ENCODE measurements at places on chromosomes 16 and 17.
A peak's percentile ranks its signal among the peaks of the same experiment; 100 is the strongest.

DNA sequence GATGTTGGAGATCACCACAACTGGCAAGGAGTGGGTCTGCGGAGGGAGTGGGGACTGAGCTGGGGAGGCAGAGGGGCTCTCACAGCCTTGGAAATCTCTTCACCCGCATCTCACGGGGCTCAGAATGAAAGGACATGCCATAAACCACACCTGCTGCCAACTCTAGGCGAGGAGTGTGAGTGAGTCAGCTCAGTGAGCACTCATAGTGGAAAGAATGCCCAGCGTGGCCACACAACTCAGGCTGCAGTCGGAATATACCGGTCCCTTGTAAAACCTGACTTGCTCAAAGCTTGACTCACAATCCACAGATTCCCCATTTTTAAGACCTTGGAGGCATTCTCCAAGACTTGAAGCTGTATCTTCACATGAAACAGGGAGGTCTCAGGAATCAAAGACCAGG is 36.7 kb downstream of the STAT5A start:
- no peak for DNase-seq

DNA sequence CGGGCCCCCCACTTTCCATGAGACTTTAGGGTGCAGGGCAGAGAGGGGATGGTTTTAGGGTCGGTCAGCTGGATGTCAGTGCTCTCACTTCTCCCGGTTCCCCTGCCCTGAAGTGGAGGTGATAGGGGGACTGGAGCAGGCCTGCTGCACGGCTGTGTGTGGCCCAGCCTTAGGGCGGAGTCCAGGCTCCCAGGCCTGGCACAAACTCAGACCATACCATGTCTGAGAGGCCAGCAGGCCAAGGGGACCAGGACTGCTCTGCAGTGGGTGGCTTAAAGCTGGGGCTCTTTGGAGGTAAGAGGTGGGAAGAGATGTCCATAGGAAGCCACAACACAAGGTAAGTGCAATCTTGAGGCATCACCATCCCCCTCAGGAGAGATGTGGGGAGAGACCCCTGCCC is 8.3 kb downstream of the TFAP4 start:
- DNase-seq = no peak

DNA sequence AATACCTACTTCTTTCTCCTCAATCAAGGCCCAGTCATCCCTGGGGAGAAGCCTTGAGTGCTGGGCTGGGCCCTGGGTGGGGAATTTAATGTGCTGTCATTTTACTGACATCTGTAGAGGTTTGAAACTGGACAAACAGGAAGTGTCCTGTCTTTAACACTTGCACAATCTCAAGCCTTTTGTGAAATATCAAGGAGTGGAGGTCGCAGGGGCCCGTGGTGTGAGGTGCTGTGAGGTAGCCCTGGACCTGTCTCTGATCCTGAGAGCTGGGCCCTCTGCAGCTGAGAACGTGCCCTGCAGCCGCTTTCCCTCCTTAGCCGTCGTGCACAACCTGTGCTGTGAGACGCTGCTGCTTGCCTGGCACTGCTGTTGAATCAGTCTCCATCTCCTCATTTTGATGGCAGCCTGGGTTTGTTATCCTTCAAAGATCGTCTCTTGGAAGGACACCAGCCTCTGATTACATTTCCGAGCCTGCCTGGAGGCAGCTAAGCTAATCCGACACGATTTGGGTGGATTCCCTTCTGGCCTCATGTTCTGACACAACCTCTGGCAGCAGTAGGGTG is 29.9 kb downstream of the SMARCE1 start:
- no peak for DNase-seq

- no peak for DNase-seq
These were observed 62.4 kb upstream of the FA2H start for GRCh38 chr16:74837056-74837455.

- DNase-seq = no peak
These were observed 139.8 kb upstream of the TOM1L1 start for GRCh38 chr17:54760836-54761235.

- DNase-seq = no peak
These were observed 100.4 kb upstream of the DNAH17 start for GRCh38 chr17:78677303-78678221.

DNA sequence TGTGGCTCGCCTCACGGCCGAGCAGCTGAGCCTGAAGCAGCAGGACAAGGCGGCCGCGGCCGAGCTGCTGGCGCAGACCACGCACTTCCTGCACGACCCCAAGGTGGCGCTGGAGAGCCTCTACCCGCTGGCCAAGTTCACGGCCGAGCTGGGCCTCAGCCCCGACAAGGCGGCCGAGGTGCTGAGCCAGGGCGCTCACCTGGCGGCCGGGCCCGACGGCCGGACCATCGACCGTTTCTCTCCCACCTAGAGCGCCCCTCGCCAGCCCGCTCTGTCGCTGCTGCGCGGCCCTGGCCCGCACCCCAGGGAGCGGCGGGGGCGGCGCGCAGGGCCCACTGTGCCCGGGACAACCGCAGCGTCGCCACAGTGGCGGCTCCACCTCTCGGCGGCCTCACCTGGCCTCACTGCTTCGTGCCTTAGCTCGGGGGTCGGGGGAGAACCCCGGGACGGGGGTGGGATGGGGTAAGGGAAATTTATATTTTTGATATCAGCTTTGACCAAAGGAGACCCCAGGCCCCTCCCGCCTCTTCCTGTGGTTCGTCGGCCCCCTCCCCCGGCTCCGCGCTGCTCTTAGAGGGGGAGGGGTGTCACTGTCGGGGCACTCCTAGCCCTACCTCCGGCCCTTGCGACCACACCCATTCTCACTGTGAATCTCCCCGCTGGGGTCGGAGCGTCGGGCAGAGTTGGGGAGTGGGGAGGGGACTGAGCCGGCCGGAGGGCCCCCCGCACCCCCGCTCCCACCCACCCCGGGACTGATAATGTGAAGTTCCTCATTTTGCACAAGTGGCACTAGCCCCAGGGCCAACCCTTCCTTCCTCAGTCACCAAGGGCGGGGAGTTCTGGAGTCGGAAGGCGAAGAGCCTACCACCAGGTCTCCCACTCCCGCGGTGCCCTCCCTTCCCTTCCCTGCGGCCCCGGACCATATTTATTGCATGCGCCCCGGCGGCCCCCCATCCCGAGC is 4.0 kb downstream of the HIC1 start:
- DNase-seq = peak; percentile 74

DNA sequence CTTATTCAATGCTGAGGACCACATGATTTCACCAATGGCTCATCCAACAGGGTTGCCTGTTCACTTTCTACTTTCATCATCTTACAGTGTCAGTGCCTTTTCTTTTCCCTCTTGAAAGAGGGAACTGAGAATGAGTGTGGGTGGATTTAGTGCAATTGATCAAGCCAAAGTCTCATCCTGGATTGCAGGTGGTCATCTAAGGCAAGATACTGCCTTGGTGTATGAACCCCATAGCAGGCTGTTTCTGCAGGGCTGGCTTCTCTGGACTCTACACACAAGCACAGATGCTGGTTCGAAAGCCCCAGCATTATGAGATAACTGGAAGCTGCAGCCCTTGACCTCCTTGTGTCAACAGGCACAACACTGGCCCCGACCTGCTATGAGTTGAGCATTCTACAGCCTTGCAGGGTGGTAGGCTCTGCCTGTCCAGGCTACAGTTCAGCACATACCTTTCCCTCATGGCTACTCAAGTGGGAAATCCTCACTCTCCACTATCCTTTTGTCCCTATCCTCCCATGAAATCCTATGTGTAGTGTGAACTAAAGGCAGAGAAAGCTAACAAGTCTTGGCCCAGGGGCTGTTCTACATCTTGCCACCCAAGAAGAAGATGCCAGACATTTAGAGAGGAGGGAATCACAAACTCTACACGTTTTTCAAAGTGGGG is 358.7 kb downstream of the SLC39A11 start:
- no peak for DNase-seq

GRCh38 chr16:3770530-3770929 is 53.2 kb upstream of the TRAP1 start:
- DNase-seq = no peak

DNA sequence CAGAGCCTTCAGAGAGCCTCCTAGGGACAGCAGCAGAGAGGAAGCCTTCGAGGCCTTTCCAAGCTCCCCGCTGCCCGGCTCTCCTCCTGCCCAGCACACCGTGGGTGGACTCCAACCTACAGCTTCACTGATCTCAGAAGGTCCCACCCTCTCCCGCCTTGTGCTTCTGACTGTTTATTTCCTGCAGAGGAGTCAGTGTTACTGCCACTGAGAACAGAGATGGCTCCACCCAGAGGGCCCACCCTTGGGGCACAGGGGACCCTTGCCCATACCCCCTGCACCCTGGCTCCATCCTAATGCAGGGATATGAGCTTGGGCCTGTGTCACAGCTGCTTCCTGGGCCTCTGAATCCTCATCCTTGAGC is 52.8 kb upstream of the TOB1 start:
- DNase-seq = peak; percentile 44

GRCh38 chr16:28042811-28043210 is 20.7 kb downstream of the GSG1L start:
- DNase-seq = no peak

GRCh38 chr16:20956319-20956718 is 55.7 kb downstream of the LYRM1 start:
- no peak for DNase-seq

DNA sequence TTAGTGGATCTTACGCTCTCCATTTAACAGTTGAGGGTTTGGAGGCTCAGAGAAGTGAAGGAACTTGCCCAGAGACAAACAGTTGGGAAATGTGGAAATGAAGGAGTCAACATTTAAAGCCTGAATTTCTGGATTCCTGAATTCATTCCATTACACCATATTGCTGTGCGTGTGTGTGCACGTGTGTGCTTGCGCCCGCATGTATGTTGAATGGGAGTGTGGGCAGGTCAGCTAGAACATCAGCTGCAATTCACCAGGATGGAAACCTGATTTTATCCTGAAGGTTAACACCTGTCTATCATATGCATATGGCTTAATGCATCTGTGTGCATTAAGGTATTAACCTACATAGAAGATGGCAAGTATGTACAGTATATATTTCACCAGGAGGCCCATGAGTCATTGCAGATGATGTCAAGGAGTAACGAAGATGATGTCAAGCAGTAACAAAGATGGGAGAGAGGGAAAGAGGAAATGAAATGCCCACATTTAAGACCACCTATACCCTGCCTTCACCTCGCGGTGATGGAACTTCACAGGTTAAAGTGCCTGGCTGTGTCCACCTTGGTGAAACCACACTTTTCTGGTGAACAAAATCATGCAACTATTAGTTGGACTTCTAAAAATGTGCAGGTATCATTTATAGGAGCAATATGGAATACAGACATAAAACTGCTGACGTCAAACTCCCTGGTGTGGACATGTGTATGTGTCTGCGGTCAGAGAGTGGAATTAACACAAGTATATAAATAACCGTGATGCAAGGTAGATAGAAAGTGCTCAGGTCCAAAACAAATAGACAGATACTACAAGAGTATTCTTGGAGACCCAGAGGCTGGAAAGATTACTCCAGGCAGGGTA is 832 bp upstream of the ADAP2 start:
- no peak for DNase-seq

DNA sequence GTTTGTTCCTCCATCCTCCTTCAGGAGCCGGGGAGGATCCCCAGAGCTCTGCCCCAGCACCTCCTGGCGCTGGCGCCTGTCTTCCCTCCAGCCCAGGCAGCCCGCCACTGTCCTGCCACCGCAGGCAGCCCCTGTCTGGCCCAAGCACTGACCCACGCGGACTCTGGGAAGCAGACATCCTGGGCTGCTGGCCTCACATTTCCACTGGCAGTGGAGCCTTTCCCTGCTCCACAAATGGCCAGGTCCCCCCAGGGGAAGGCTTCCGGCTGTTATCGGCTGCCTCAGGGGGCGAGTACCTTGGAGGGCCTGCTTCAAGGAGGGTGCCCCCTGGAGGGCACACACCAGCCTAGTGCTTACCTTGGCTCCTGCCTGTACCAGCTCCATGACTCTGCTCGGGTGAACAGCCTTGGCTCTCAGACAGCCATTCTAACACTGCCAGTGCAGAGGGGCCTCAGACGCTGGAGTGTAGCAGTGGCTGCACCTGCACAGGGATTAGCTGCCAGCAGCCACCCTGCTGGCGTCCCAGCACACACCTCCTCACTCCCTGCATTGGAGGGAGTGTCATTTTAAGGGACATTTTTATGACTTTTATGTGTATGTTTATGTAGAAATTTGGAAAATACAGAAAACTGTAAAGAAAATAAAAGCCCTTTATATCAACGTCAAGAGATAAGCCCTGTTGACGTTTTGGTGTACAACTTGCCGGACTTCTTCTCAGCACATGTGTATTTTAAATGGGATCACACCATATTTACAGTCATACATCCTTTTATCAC is 21.0 kb downstream of the ACE start:
- no peak for DNase-seq

GRCh38 chr17:69414408-69415274 is at the start of gene MAP2K6:
Gene MAP2K6, plus strand, starts transcription at chr17:69414697. Its CDS starts 288 bp downstream, at chr17:69414985.
- DNase-seq = peak; percentile 85

GRCh38 chr16:1993731-1994131 is 4.0 kb downstream of the SYNGR3 start:
- DNase-seq = no peak

- no peak for DNase-seq
These were observed 673 bp upstream of the CHD9 start for GRCh38 chr16:53053967-53054669.

DNA sequence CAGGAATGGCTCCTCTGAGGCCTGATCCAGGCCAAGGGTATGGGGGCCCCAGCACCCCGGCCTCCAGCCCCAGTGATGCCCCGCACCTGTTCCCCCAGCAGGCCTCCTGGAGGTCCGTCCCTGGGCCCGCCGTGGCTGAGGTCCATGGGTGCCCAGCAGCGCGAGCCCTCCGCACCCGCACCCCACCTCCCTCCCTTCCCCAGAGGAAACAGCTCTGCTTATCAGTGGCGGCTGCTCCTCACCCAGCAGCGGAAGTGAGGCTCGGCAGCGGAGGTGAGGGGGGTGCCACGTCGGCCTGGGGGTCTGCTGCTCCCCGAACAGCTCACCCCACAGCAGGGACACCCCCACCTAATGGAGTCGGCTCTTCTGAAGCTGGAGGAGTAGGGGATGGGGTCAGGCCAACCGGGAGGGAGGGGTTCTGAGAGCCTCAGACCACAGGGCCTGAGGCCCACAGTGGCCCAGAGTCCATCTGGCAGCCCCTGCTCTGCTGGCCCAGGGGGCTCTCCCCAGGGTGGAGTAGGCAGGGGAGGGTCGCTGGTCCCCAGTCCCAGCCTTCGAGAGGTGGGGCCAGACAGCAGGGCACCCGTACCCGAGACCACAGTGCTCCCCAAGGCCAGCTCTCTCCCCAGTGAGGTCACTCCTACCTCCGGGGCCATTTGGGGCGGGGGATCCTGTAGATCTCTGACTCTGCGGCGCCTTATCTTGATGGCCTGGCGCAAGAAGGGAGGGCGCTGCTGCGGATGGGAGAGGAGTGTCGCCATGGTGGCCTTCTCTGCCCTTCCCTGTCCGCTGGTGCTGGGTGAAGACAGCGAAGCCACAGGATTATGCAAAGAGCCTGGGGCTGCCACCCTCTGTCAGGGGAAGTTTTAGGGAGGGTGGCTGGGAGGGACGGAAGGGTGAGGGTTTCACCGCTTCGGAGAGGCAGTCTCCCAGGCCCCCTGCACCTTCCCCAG is at the start of gene UNC13D:
Gene UNC13D (minus strand): TSS at position 828 of the 953 bp plus-strand sequence. CDS start 67 bp downstream, at position 761.
- DNase-seq = peak; percentile 73

GRCh38 chr17:48002266-48002915 is 31.5 kb downstream of the CDK5RAP3 start:
- DNase-seq = peak; percentile 8

GRCh38 chr17:66135896-66136295 is 56.0 kb downstream of the CEP112 start:
- DNase-seq = no peak
